ENCODE measurements at places on chromosomes 2 and 18.
A peak's percentile ranks its signal among the peaks of the same experiment; 100 is the strongest.

- no peak for DNase-seq
Observed at GRCh38 chr2:215826838-215827441, 186.4 kb downstream of the MREG start.

DNA sequence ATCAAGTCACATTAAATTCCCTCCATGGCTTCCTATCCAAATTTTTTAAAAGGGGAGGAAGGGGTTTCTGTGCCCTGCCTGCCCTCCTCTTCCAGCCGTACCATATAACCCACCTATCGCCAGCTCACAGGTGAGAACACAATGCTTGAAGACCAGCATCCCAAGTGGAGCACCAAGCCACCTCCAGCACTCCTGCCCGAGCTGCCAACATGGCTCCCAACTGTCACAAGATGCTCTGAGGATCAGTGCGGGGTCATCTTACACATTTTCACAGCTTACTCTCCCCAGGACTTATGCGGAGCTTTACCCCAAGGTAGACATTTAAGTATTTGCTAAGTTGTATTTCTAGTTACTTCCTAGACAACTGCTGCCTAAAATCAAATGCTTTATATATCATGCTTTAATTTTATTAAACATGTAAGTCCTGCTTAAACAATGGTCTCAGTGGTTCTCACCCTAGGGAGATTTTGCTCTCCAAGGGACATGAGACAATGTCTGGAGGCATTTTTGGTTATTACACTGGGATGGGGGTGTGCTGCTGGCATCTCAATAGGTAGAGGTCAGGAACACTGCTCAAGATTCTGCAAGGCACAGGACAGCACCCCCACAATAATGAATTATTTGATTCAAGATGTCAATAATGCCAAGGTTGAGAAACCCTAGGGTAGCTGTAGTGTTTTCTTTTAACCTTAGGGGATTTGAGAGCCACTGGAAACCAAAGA lies 45.8 kb downstream of the SF3B1 start:
- DNase-seq: no peak

- DNase-seq: no peak
Observed at GRCh38 chr2:134393075-134393461, 139.2 kb downstream of the MGAT5 start.

DNA sequence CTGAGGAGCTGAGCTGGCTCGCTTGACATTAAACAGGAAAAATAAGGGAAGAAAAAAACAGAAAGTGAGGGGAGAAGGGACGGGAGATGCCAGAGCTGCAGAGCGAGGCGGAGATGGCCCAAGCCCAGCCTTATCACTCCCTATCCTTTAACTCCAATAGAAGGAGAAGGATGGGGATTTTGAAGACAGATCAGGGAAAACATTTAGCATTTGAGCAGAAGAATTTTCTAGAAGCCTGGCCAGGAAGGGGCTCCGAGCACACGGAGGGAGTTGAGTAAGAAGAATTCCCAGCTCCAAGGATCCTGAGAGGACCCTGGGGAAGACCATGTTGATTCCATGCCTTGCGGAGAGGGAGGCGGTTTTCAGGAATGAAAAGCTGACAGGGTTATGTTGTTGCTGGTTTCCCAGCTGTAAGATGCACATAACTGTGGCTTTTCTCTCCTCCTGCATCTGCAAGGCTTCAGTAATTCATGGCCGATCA lies 35.6 kb downstream of the TWIST2 start:
- DNase-seq: no peak

DNA sequence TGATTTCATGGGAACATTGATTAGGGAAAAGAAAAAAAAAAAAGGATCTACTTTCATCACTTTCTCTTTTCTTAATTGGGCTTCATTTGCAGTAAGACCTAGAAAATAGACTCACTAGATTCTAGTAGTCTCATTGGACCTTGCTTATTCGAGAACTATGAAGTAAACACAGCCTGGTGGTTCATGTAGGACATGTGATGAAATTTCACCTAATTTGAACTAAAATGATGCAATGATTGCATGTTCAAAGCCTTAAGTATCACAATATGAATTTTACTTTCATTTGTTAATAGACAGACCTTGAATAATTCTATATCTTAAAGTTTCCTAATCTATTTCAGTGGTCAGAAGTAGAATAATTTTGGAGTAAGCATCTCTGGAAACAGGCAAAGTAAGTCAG lies 688.9 kb upstream of the NRXN1 start:
- no peak for DNase-seq

DNA sequence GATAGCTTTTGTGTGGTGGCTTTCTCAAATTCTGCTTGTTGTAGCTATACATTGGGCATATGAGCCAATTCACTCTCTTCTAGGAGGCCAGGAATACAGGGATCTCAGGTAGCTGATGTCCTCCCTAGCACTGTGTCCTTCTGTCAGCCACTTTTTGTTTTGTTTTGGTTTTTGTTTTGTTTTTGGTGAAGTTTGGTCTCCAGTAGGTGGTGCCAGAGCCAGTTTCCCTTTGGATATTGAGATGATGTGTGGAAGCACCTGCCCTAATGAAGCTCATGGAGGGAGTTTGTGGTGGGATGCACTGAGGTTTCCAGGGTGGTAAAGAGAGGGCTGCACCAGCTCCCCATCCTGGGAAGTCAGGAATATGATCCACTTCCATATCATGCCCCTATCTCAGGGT lies 100.5 kb upstream of the VWC2L start:
- DNase-seq: no peak

GRCh38 chr2:128798502-128799283 lies 480.0 kb upstream of the HS6ST1 start:
- no peak for DNase-seq

DNA sequence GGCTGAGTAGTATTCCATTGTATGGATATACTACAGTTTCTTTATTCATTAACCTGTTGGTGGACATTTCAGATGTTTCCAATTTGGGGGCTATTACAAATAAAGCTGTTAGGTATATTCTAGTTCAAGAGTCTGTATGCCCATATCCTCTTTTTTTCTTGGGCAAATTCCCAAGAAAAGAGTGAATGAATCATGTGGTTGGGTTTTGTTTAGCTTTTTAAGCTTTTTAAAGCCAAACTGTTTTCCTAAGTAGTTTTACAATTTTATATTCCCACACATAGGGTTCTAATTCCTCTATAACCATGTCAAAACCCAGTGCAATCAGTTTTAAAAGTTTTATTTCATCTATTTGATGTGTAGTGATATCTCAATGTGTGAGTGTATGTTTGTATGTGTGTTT lies 44.9 kb upstream of the BAZ2B start:
- no peak for DNase-seq

DNA sequence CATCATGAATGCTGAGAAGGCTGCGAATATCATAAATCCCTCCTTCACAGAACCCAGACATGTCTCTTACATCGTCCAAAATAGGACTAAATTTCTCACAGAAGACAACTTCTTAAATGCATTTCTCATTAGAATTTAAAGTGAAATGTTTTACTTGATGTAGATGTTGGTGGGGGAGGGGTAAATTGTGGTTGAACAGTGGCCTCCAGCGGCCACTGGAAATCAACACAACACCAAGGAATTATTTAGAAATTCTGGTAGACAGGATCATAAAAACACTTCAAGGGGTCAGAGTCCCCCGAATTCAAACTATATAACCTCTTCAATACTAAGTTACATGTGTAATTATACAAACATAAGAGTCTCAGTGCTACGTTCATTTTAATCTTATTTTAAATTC lies 135.9 kb downstream of the ABCA12 start:
- DNase-seq: no peak

DNA sequence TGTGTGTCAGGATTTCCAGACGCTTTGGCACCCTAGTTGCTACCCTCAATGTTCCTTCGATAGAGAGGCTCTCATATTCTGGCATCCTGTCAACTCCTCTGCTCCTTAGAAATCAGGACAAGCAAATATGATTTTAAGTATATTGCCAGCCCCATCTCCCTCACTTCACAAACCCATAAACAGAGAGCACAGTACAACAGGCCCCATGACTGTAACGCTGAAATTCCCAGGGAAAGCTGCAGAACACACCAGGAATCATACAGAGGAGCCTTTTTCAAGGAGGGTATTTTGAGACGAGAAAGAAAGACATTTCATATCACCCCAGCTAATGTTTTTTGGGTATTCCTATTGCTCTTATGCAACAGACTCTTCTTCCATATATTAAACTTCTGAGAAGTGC lies 162.9 kb downstream of the NAPG start:
- DNase-seq: no peak

DNA sequence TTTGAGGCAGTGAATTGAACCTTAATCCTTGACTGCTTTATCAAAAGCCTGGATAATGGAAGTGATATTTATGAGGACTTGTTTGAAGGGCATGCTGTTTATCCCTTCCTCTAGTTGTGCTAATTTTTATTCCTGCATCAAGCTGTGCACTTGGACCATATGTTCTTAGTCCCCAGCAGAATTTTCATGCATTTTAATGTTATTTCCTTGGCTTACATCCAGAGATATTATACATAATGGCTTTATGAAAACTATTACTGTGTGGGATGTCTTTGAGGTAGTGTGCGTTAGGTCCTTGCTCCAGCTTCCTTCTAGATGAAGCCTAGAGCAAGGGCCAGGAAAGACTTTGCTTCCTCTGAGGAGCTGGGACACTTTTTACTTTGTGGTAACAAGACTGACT lies 378.4 kb downstream of the LPIN1 start:
- no peak for DNase-seq

DNA sequence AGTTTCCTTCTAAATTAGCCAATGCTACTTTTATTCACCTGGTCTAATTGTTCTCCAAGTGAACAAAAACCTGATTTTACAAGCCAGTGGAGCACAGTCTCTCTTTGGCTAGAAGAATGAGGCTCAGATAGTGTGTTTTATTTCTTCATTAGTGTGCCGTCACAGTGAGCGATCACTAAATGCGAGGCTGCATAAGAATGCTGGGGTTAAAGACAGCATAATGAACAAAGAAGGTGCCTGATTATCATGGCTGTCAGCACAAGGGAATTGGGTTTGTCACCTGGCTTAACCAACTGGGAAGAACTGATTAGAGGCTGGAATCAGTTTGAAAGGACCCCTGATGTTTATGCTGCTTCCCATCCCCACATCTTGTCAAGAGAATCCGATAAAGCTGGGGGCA lies 76.4 kb downstream of the EPHA4 start:
- DNase-seq: no peak

DNA sequence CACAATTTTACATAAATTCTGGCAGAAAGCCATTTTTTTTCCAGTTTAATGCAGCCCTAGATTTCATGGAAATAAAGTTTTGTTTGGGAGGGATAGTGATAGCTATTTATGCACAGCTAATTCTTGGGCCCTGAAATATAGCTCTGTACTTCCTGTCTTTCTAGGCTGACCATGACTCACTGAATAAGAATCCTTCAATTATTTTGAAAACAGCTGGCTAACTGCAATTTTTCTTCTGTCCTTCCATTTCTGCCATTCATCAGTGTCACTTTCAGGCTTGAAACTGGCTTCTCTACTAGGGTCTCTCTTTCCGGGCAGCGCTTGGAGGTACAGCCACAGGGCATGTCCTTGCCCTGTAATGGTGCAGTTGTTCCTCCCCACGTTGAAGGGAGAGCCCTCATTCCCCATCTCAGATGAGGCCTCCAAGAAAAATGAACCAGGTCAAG lies 97.1 kb upstream of the TMEM178A start:
- no peak for DNase-seq

DNA sequence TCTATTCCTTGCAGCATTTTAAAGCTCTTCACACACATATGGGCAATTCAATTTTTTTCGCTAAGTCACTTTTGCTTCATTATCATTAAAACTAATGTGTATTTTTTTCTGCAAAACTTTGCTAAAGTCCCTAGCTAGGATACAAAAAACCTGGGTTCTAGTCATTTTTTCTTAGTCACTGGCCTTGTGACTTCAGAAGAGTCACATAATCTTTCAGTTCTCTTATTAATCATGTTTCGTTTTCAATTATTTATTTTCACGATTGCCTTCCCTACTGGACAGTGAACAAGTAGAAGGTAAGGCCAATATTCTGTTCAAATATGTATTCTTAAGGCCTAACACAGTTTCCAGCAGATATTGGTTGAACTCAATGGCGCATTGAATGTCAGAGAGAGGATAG lies 60.9 kb upstream of the CYRIA start:
- no peak for DNase-seq

DNA sequence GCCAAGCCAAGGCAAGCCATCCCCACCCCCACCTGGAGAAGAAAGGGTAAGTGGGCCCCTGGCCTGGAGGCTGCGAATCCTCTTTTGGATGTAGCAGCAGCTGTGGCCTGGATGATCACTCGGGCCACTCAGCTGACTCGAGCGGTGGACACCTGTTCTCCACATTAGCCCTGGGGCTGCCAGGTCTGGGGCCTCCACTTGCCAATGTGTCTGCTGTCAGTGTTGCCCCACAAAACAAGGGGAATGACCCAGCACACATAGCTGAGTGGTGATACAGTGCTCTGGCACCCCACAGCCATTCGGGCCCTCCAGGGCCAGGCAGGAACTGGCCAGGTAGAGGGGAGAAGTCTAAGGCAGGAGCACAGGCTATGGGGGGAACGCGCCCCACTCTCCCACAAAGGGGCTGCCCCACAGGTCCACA lies 2.6 kb downstream of the STK25 start:
- no peak for DNase-seq

- DNase-seq: no peak
Observed at GRCh38 chr2:121096611-121097010, 188.4 kb downstream of the TFCP2L1 start.

DNA sequence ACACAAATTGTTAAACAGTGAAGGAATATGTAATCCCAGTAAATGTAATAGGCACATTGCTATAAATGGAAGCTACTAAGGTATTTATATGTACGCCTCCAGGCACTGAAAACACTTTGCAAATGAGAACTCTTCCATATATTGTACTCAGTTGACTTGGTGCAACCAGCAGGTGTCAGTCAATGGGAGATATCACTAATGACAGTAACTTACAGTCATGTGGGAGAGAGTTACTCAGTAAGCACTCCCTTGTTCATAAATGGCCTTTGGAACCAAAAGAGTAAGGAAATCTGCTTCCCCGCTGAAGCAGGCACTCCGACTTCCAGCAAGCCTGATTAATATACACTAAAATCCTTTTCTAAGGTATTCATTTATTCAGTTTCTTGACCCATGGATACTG lies 5.9 kb downstream of the MDH1 start:
- no peak for DNase-seq

- no peak for DNase-seq
Observed at GRCh38 chr2:101754618-101755017, 57.1 kb downstream of the MAP4K4 start.

- no peak for DNase-seq
Observed at GRCh38 chr18:25425024-25425423, 73.1 kb upstream of the ZNF521 start.

- peak; percentile 24 for DNase-seq
Observed at GRCh38 chr2:9800975-9801726, 42.1 kb upstream of the TAF1B start.

DNA sequence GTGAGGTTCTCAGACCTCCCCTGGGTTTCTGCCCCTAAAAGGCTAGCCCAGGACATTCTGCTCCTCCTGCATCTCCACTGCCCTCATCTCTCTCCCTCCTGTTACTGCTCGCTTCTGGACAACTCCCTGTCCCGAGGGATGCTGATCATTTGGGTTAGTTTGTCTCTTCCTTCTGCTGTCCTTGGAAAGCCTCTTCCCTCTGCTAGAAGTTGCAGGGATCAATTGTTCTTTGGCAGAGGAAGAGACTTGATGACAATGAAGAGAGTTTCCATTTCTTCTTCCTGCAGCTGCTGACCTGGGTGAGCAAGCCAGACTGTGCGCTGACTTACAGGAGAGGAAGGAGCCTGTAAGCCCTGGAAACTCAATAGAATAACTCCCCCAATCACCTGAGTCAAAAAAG lies 68.9 kb downstream of the RDH14 start:
- DNase-seq: no peak

Data from activated CD8-positive, alpha-beta memory T cell treated with anti-CD3 and anti-CD28 coated beads for 4 hours (primary cell).